CD4-positive, alpha-beta T cell (primary cell): ENCODE measurements at places on chromosomes 1 and 21.

DNA sequence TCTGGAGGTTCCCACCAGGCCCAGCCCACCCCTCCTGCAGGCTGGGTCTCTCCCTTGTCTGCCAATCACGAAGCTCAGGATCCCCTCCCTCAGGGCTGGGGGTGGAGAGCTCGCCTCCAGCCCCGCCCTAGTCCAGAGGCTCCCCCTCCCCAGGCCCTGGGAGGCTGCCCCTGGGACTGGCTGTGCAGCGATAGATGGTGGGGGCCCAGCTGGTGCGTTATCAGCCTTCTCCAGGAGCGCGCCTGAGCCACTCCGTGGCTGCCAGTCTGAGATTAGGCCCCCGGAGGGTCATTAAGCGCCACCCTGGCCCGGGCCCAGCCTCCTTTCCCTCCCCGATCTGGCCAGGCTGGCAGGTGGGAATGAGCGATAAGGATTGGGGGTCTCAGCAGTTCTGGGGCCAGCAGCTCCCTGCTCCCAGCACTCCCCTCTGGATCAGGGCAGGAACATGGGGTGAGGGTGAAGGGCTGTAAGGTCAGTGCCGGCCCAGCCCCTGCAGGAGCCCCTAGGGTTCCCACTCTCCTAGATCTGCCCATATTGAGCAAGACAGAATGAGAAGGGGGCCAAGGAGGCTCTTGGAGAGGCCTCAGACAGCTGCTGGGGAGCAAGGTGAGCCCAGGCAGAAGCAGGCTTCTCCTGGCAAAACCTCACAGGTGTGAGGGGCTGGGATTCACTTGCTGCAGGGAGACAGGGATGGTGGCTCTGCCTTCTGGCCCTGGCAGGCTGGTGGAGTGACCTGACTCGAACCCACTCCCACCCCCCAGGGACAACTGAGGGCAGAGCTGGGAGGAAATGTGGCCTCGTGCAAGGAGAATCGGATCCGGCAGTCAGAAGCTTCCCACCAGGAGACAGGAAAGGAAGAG, 8.5 kb downstream of the PDZK1IP1 start:
- peaks cover 16% of the 10 kb centered on the region for H3K27me3 ChIP-seq
- H3K4me3 ChIP-seq, result no peak overlapping the region
- peaks cover 11% of the 10 kb centered on the region for H3K4me1 ChIP-seq
- no peak for DNase-seq
- H3K36me3 ChIP-seq, result no peaks in the 10 kb centered on the region

- H3K4me1 ChIP-seq, result no peaks in the 10 kb centered on the region
- DNase-seq, result no peak
- no peak overlapping the region for H3K4me3 ChIP-seq
- no peaks in the 10 kb centered on the region for H3K27me3 ChIP-seq
Measured at GRCh38 chr1:186812570-186812969, 16.2 kb upstream of the PLA2G4A start.

GRCh38 chr1:5514527-5515183, 477.6 kb downstream of the NPHP4 start:
- H3K36me3 ChIP-seq, result no peaks in the 10 kb centered on the region
- no peak overlapping the region for H3K27ac ChIP-seq
- peak; percentile 65 for DNase-seq
- no peaks in the 10 kb centered on the region for H3K27me3 ChIP-seq

DNA sequence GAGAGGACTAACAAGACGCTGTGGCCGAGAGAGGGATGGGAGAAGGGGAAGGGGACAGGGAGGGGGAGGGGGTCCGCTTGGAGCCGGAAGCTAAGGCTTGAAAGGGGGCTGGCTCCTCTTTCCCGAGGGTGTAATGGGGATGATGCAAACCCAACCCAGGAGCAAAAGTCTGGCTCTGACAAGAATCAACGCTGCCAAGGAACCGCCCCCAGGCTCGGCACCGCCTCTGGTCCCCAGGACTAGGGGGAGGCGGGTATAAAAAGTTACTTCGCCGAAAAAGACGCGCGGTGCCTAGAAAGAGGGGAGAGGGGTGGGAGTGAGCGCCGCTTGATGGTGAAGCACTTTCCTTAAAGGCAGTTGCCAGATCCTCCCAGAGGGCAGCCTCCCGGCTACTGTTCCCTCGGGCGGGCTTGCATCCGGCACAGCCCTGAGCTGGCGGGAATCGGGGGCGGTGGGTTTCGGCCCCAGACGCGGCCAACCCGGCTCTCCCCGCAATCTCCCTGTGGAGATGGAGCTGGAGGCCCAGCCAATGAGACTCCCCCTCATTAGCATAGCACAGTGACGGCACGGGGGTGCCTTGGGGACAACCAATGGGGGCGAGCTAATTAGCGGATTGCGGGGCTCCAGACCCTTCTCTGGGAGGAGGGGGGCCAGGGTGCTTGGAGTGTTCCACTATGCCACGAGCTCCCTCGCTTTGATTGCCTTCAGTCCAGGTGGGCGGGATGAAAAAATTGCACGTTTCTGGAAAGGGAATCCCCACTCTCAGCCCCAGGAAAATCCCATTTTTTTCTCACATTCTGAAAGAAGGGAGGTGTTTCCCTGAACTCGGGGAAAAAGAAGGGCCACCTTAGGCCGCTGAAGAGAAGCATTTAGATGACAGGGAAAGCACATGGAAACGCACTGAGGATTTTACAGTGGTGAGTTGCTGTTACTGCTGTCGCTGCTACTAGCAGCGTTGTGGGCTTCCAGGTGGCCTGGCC, at the start of gene KCNT2:
Gene KCNT2 (minus strand): TSS at position 51 of the 980 bp plus-strand sequence. CDS start 131 bp downstream, outside the sequence.
- DNase-seq, result no peak
- H3K4me1 ChIP-seq, result peaks cover 11% of the 10 kb centered on the region
- H3K36me3 ChIP-seq, result no peaks in the 10 kb centered on the region
- no peak within 1 kb of the TSS for H3K27ac ChIP-seq

DNA sequence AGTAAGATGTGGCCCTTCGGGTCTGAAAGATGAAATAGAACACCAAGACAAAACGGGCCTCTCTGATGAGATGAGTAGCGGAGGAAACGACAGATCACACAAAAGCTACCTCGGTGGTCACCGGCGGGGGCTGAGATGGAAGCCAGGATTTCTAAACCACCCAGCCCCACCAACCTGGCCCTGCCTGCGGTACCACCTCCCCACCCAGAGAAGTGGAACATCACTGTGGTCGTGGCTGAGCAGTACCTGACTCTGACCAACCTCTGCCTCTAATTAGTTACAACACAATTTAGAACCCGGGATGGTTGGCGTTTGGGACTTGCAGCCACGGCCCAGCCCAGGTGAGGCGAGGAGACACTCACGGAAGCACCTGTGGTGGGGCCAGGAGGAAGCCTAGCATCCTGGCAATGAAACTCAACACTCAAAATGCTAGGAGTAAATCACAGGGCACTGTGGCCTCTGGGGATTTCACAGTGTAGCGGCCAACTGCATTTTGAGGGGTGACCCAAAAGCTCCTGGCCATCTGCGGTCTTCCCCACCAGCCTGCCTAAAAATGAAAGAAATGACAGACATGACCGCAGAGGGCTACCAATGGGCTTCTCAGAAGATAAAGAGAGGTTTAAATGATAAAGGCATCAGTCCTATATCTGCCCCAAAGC, 73.4 kb downstream of the ITPKB start:
- H3K4me3 ChIP-seq, result no peak overlapping the region
- no peaks in the 10 kb centered on the region for H3K27me3 ChIP-seq
- peaks cover 41% of the 10 kb centered on the region for H3K36me3 ChIP-seq
- H3K27ac ChIP-seq, result no peak overlapping the region
- H3K4me1 ChIP-seq, result peaks cover 8% of the 10 kb centered on the region

DNA sequence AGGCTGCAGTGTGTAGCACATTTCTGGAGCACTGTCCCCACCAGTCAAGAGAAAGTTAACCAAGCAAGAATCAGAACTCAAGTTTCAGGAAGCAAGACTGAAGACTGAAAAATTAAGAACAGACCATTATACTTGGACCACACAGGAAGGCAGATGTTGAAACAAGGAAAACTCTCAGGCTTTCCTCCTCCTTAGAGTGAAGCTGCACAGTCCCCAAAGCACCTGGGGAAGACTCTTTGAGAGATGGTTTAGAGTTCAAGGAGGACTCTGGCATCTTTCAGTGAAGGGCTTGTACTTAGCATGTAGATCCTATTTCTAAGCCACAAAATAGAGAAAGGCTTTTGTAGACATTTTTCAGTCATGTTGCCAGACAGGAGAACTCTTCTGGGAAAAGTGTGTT, 113.7 kb upstream of the KCTD3 start:
- no peaks in the 10 kb centered on the region for H3K4me1 ChIP-seq
- no peaks in the 10 kb centered on the region for H3K36me3 ChIP-seq
- no peak overlapping the region for H3K27ac ChIP-seq
- no peaks in the 10 kb centered on the region for H3K27me3 ChIP-seq

DNA sequence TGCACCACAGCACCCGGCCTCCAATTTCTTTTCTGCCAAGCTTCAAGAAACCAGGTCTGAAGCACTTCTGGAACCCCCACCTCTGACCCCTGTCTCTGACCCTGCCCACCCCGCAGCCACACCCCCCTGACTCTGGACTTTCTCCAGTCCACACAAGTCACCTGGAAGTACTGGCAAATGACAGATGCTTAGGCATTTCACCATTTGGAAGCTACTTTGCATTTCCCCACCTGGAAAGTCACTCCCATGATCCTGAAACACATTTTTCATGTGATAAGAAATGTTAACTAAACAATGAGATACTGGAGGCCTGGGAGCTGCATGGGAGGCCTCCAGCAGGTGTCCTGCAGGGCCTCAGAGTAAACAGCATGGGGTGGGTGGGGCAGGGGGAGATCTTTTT, 45.7 kb downstream of the NTPCR start:
- no peak overlapping the region for H3K27ac ChIP-seq
- peaks cover 71% of the 10 kb centered on the region for H3K36me3 ChIP-seq
- H3K4me3 ChIP-seq, result no peak overlapping the region
- no peak for DNase-seq

DNA sequence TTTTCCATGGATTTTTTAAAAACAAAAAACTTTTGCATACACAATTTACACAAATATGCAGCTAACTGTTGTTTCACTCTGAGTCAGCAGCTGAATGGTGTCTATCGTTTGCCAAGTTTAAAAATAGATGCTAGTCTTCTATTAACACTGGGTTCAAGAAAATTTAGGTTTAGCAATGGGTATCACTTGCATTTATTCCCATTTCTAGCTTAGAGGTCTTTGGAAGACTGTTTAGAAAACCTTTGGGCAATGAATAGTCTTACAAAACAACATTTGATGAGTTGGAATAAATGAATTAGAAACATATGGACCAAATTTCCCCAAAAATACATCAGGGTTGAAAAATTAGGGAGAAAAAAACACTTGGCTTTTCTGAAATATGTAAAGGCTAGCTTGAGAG, 165.8 kb downstream of the LYPLAL1 start:
- H3K27ac ChIP-seq, result no peak overlapping the region
- H3K36me3 ChIP-seq, result no peaks in the 10 kb centered on the region
- H3K4me1 ChIP-seq, result no peaks in the 10 kb centered on the region
- no peak overlapping the region for H3K4me3 ChIP-seq
- H3K27me3 ChIP-seq, result no peaks in the 10 kb centered on the region
- no peak for DNase-seq

GRCh38 chr21:45140346-45140940, 66.1 kb downstream of the ADARB1 start:
- H3K27ac ChIP-seq, result no peak overlapping the region
- peaks cover 12% of the 10 kb centered on the region for H3K4me1 ChIP-seq
- peaks cover 6% of the 10 kb centered on the region for H3K36me3 ChIP-seq
- DNase-seq, result peak; percentile 56
- H3K27me3 ChIP-seq, result no peaks in the 10 kb centered on the region
- no peak overlapping the region for H3K4me3 ChIP-seq

- peaks cover 6% of the 10 kb centered on the region for H3K4me1 ChIP-seq
- H3K27me3 ChIP-seq, result no peaks in the 10 kb centered on the region
- no peak overlapping the region for H3K4me3 ChIP-seq
Measured at GRCh38 chr1:26583646-26584485, 54.3 kb downstream of the RPS6KA1 start.

GRCh38 chr1:24929398-24930259, 447 bp downstream of the RUNX3 start:
- peak overlapping the region; percentile 83 for H3K4me3 ChIP-seq
- peaks cover 67% of the 10 kb centered on the region for H3K4me1 ChIP-seq
- H3K27ac ChIP-seq, result peak overlapping the region; percentile 95
- H3K27me3 ChIP-seq, result no peaks in the 10 kb centered on the region
- peak; percentile 43 for DNase-seq

GRCh38 chr1:11979028-11979850, 1.0 kb upstream of the MFN2 start:
- H3K27me3 ChIP-seq, result no peaks in the 10 kb centered on the region
- H3K27ac ChIP-seq, result peak overlapping the region; percentile 97
- no peak for DNase-seq
- peaks cover 22% of the 10 kb centered on the region for H3K4me1 ChIP-seq

- H3K4me1 ChIP-seq, result no peaks in the 10 kb centered on the region
- no peak for DNase-seq
- no peaks in the 10 kb centered on the region for H3K36me3 ChIP-seq
- H3K27ac ChIP-seq, result no peak overlapping the region
Measured at GRCh38 chr21:25807191-25807590, 72.4 kb downstream of the GABPA start.

- H3K27me3 ChIP-seq, result no peaks in the 10 kb centered on the region
- H3K4me1 ChIP-seq, result no peaks in the 10 kb centered on the region
- H3K36me3 ChIP-seq, result no peaks in the 10 kb centered on the region
- no peak overlapping the region for H3K4me3 ChIP-seq
Measured at GRCh38 chr1:87064309-87064708, 149.9 kb downstream of the HS2ST1 start.

DNA sequence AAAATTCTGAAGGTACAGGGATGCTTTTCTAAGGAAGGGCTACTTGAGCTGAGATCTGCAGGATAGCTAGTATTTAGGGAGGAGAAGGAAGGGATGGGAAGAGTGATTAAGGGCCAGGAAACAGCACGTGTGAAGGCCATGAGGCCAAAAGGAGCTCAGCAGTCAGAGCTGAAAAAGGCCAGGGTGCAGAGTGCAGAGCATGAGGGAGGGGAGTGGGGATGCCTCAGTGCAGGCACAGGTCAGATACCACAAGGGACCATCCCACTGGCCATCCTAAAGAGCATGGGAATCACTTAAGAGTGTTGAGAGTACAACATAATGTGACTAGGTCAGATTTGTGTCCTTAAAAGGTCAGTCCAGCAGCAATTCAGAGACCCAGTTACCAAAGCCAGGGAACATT, 16.0 kb downstream of the LRRN2 start:
- no peak for DNase-seq
- no peak overlapping the region for H3K27ac ChIP-seq
- H3K36me3 ChIP-seq, result no peaks in the 10 kb centered on the region
- no peaks in the 10 kb centered on the region for H3K27me3 ChIP-seq

- H3K4me3 ChIP-seq, result no peak overlapping the region
- H3K27me3 ChIP-seq, result no peaks in the 10 kb centered on the region
- no peak for DNase-seq
- H3K27ac ChIP-seq, result no peak overlapping the region
Measured at GRCh38 chr1:101929343-101929742, 67.4 kb downstream of the OLFM3 start.

- H3K27me3 ChIP-seq, result no peaks in the 10 kb centered on the region
- H3K4me1 ChIP-seq, result no peaks in the 10 kb centered on the region
- H3K27ac ChIP-seq, result no peak overlapping the region
- no peak overlapping the region for H3K4me3 ChIP-seq
- no peak for DNase-seq
- H3K36me3 ChIP-seq, result no peaks in the 10 kb centered on the region
Measured at GRCh38 chr21:17545007-17545406, 32.2 kb downstream of the CXADR start.

- H3K27ac ChIP-seq, result no peak overlapping the region
- DNase-seq, result no peak
- H3K36me3 ChIP-seq, result peaks cover 42% of the 10 kb centered on the region
Measured at GRCh38 chr1:19628879-19629278, 15.2 kb upstream of the NBL1 start.

GRCh38 chr1:192787914-192788585, 20.8 kb upstream of the RGS2 start:
- no peak overlapping the region for H3K27ac ChIP-seq
- no peaks in the 10 kb centered on the region for H3K4me1 ChIP-seq
- DNase-seq, result peak; percentile 33
- no peaks in the 10 kb centered on the region for H3K27me3 ChIP-seq
- H3K36me3 ChIP-seq, result no peaks in the 10 kb centered on the region
- H3K4me3 ChIP-seq, result no peak overlapping the region
